ENCODE measurements at places on chromosomes 16 and 17.

- no peak for DNase-seq
Measured at GRCh38 chr17:63760771-63761539, 12.4 kb downstream of the CCDC47 start.

DNA sequence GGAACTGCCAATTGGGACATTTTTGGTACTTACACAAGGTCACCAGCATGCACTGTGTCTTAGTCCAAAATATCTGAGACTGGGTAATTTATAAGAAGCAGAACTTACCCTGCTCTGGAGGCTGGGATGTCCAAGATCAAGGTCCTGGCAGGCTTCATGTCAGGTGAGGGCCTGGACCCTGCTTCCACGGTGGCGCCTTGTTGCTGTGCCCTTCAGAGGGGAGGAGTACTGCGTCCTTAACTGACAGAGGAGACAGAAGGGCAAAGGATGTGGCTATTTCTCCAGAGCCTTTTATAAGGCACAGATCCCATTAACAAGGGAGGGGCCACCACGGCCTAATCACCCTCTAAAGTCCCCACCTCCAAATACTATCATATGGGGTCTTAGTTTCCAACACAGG, 178.9 kb downstream of the C16orf95 start:
- no peak for DNase-seq

GRCh38 chr17:10063730-10064241, 134.6 kb downstream of the GAS7 start:
- no peak for DNase-seq

DNA sequence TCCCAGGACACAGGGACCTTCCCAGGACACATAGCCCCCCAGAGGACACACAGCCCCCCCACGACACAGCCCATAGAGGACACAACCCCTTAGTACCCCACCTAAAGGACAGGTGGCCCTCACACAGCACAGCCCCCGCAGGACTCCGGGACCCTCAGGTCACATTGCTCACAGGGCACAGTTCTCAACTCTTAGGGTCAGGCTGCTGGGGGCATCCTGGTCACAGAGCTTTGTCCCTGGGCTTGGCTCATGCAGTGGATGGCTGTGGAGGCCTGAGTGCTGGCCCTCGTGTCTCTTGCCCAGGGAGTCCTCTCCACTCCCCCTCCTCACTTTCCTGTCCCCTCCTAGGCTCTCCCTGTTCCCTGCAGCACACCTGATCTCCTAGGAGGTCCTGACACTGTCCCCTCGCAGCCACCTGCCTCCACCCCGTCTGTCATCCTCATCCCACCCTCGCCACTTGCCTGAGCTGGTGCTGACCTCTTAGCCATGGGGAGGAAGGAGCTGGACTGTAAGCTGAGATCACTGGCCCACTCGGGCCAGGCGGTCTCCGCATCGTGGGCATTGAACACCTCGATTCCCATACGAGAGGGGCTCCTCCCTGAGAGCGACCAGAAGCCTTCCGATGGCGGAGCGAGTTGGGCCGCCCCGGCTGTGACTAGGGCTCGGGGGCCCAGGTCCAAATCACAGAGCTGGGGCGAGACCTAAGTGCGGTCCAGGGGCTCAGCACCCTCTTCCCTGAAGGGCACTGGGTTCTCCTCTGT, 1.4 kb upstream of the WDR45B start:
- DNase-seq = no peak

DNA sequence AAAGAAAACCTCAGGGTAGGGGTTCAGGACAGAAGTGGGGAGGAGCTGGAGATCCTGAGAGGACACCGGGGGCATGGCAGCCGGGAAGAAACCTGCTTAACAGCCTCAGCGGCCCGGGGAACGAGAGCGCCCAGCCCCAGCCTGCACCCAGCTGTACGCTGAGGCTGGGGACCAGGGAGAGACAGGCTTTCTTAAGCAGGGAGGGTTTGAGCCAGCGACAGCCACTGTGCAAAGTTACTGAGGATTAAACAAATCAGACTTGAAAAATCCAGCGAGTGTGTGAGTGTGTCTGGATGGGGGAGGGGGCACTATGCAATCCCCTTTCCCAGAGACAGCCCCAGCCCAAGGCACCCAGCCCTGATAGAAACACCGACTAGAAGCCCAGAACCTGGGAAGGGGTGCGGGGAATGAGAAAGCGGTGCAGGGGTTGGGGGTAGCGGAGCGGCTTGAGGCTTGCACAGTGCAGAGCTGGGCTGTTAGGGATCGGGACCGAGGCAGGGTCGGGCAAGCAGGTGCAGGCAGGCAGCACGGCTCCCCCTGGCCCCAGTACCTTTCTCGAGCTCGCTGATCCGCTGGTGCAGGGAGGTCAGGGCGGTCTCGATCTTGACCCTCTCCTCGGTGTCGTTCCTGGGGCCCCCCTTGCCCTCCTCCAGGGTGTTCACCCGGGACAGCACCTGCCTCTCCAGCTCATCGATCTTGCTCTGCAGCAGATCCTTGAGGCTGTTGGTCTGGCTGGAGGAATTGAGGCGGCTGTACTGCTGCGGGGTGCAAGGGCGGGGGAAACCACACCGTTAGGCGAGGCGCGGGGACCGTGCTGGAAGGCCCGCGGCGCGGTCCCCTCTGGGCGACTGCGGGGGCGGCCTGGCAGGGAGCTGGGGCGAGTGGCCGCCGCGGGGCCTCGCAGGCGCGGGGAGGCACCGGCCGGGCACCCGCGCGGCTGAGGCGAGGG, 1.2 kb downstream of the NPTX1 start:
- DNase-seq = no peak

GRCh38 chr16:4700380-4700996, 7.1 kb downstream of the NUDT16L1 start:
- no peak for DNase-seq

DNA sequence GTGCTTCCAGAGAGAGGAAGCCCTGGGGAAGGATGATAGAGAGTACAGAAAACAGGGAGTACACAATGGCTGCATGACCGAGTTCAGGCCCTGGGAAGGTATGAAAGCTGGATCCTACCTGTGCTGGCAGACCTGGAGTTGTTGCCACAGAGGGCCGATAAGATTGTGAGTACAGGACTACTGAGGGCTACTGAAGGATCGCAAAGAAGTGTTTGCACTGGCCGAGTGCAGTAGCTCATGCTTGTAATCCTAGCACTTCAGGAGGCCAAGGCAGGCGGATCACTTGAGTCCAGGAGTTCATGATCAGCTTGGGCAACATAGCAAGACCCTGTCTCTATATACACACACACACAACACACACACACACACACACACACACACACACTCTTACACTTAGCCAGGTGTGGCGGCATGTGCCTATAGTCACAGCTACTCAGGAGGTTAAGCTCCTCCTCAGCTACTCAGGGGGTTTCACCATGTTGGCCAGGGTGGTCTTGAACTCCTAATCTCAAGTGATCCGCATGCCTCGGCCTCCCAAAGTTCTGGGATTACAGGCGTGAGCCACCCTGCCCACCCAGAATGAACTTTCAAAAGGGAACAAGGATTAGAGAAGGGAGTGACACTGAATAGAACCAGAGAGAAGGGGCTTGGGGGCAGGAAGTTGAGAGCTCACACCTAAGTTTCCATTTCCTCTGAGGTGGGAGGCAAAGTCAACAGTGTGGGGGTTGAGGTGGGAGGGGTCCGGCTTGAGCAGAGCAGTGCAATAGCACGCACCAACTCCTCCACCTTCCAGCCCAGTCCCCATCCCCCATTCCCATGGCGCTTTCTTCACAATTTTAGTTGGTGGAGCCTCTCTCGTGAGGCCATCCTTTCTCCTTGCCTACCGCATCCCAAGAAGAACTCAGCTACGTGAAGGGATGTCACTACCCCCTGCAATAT, 7.5 kb downstream of the SCIMP start:
- DNase-seq = no peak

GRCh38 chr17:44360826-44361225, 2.8 kb downstream of the FAM171A2 start:
- no peak for DNase-seq

GRCh38 chr17:57464191-57464864, 208.0 kb downstream of the MSI2 start:
- DNase-seq = no peak

GRCh38 chr16:30802936-30803335, 15.9 kb upstream of the ZNF629 start:
- no peak for DNase-seq

Measured in NCI-H1417 treated with DMSO at 0.1 percent for 48 hours (cell line).